ENCODE measurements at places on chromosomes 6 and 20. TPM values are rescaled to one million over a fixed set of nuclear protein-coding genes. Genes with fewer than 3 reads are reported as not detected.

DNA sequence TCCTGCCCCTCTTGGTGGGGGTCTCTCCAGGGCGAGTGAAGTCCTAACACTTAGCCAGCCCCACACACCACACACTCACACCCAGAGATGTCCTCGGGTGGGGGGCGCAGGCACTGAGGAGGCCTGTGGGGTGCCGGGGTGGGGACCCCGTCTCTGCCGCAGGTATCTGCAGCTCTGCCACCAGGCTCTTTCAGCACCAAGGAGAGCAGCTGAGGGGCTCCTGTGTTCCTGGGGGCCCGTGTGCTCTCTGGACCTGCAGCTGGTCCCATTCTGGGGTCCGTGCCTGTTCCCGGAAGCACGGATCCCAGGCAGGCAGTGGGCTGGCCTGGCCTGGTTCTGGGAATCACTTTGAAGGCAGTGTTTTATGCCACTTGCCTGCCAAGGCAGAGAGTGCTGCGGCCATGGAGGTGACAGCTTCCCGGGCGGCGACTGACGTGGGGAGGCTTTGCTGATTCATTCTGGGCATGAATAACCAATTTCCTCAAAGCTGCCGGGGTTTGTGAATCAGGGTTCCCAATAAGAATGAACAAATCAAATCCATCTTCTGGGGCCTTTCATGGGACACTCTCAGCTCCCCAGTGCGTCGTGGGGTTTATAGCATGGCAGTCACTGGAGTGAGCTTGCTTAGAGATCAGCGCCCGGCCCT, 54.4 kb upstream of the SLCO4A1 start:
- no peak for DNase-seq

The CST7 gene
- total RNA-seq, result not detected

GRCh38 chr6:35183935-35184334, 29.8 kb upstream of the SCUBE3 start:
- no peak for DNase-seq

- peak; percentile 51 for DNase-seq
Measured at GRCh38 chr6:34791164-34791700, 651 bp upstream of the BLTP3A start.

The ID4 gene
- total RNA-seq, result 14.5 TPM

The CLPSL2 gene
- 2.2 TPM for total RNA-seq

- DNase-seq, result no peak
Measured at GRCh38 chr6:31718265-31718664, 3.1 kb downstream of the LY6G6D start.

The SLC22A2 gene
- total RNA-seq, result not detected

The TMC2 gene
- total RNA-seq, result 0.17 TPM

The EDN1 gene
- 2.4 TPM for total RNA-seq

DNA sequence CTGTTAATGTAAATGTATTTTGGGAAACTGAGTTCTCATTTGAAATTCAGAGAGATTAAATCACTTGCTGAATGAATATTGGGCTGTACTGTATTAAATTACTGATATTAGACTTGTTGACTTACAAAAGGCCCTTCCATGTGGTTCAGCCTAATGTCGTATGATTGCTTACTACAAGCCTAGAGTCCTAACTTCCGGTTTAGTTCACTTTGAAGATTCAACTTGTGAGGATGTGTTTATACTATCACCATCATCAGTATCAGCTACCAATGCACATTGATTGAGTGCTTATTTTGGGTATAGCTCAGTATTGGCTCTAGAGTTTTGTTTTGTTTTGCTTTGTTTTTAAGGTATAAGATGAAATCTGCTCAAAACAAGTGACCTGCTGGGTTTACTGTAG, 48.3 kb downstream of the FAM217A start:
- no peak for DNase-seq

Measured in pancreas (tissue), 10 donors.